GM23248 (cell line): ENCODE measurements at places on chromosomes 13 and 19. TPM values are rescaled to one million over a fixed set of nuclear protein-coding genes. Genes with fewer than 3 reads are reported as not detected.

Gene IGFL3
- total RNA-seq = not detected in 2 replicates

Gene SRRM5
- total RNA-seq = not detected in 2 replicates

Gene IZUMO2
- total RNA-seq = not detected in 2 replicates

Gene C2CD4C
- 0.32 TPM in 1 of 2 replicates, not detected in the other for total RNA-seq

Gene HPN
- total RNA-seq = not detected in 2 replicates

Gene TLE2
- total RNA-seq = 4.3 and 10.1 TPM in 2 replicates

Gene KLK12
- total RNA-seq = not detected in 2 replicates

Gene KLK2
- not detected in 2 replicates for total RNA-seq

Gene CATSPERD
- total RNA-seq = 0.22 TPM in 1 of 2 replicates, not detected in the other

- DNase-seq = peak; percentile 55
These were observed 17.5 kb downstream of the MIPEP start for GRCh38 chr13:23871616-23872220.

- DNase-seq = no peak
These were observed 257.3 kb downstream of the GPC5 start for GRCh38 chr13:91655731-91656130.

DNA sequence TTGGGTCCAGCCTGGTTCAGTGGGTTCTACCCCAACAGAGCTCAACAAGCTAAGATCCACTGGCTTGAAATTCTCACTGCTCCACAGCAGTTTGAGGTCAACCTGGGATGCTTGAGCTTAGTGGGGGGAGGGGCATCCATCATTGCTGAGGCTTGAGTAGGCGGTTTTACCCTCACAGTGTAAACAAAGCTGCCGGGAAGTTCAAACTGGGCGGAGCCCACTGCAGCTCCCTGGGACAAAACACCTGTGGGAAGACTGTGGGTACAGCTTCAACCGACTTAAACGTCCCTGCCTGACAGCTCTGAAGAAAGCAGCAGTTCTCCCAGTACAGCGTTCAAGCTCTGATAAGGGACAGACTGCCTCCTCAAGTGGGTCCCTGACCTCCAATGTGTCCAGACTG, 1161.9 kb downstream of the UQCRFS1 start:
- no peak for DNase-seq

DNA sequence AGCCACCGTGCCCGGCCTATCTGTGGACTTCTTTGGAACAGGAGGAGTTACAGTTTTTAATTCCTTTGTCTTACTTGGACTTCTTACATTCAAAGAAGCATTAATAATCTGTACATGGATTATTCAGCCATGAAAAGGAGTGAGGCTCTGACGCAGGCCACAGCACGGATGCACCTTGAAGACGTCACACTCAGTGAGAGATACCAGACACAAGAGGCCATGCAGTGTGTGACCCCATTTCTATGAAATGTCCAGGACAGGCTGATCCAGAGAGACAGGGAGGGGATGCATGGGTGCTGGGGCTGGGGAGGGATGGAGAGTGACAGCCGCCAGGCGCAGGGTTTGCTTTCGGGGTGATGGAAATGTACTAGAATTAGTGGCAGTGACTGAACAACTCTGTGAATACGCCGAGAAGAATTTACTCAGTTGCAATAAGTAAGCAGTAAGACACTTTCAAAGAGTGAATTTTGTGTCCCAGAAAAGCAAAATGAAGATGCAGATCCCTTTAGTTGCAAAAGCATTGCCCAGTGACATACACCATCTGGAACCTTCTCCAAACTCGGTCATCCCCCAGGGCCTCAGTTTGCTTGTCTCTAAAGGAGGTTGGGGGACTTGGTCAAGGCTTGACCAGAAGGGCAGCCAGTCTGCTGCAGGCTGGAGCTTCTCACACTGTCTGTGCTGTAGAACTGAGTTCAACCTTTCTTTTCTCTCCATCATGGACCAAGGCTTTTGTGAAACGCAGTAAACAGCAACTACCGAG, 25.3 kb downstream of the PIP5K1C start:
- DNase-seq = no peak

- peak; percentile 91 for DNase-seq
These were observed 77.8 kb upstream of the RFC3 start for GRCh38 chr13:33740134-33740538.

- peak; percentile 44 for DNase-seq
These were observed 990 bp downstream of the MYO9B start for GRCh38 chr19:17076543-17076991.

DNA sequence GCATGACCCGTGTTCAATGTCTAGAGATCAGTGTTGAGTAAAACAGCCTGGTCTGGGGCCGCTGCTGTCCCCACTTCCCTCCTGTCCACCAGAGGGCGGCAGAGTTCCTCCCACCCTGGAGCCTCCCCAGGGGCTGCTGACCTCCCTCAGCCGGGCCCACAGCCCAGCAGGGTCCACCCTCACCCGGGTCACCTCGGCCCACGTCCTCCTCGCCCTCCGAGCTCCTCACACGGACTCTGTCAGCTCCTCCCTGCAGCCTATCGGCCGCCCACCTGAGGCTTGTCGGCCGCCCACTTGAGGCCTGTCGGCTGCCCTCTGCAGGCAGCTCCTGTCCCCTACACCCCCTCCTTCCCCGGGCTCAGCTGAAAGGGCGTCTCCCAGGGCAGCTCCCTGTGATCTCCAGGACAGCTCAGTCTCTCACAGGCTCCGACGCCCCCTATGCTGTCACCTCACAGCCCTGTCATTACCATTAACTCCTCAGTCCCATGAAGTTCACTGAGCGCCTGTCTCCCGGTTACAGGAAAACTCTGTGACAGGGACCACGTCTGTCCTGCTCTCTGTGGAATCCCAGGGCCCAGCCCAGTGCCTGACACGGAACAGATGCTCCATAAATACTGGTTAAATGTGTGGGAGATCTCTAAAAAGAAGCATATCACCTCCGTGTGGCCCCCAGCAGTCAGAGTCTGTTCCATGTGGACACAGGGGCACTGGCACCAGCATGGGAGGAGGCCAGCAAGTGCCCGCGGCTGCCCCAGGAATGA, 1.5 kb upstream of the CEACAM5 start:
- peak; percentile 50 for DNase-seq

GRCh38 chr19:35399948-35400772, 29.3 kb downstream of the GPR42 start:
- no peak for DNase-seq

- no peak for DNase-seq
These were observed 21.1 kb downstream of the FAM187B start for GRCh38 chr19:35207391-35207871.

GRCh38 chr13:38528986-38529385, 157.9 kb upstream of the FREM2 start:
- DNase-seq = peak; percentile 6

DNA sequence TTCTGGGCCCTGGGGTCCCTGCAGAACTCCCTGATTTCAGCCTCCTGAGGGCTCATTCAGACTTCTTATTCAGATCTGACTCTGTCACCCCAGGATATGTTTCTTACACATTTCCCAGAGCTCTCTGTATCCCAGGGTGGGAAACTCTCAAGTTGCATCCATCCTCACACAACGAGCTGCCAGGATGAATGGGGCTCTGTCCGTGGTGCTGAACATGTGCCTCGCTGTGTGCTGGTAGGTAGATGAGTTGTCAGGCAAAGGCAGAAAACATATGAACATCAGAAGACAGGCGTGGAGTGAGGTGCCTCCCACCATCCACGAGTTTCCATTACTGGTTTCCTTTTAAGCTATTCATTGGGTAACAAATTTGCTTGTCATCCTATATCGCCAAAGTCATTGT, 11.4 kb upstream of the IGFL1 start:
- peak; percentile 36 for DNase-seq

GRCh38 chr19:41925208-41926003, 2.8 kb downstream of the ERFL start:
- DNase-seq = no peak

DNA sequence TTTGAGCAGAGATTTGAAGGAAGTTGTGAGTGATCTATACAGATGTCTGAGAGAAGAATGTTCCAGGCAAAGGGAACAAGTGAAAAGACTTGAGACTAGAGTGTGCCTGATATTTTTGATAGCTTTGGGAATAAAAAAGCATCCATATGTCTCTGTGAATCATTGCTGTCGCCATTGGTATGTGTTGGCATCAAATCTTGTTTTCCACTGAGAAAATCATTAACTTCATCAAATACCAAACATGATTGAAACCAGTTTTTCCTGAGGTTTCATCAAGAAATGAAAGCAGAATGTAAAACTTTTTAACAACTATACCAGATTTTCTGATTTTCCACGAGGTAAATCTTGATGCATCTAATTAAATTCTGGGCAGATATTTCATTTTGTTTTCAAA, 862.6 kb downstream of the DIAPH3 start:
- DNase-seq = no peak

- DNase-seq = no peak
These were observed 8.2 kb downstream of the SMIM24 start for GRCh38 chr19:3471954-3472655.

DNA sequence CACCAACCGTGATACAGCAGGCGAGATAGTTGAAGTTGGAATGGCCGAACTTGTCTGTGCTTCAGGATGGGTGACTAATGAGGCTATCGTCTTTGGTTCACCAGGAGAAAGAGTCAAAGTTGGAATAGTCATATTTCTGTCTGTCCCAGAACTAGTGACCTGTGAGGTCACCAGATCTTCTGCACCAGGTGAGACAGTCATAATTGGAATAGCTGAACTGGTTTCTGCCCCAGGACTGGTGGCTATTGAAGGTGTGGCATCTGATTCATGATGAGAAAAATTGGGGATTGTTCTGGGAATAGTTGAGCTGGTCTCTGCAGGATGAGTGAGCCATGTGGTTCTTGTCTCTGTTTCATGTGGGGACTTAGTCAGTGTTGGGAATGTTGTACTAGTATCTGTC, 71.6 kb downstream of the MUC16 start:
- no peak for DNase-seq

- peak; percentile 70 for DNase-seq
These were observed 220.3 kb downstream of the KLF12 start for GRCh38 chr13:73913751-73914518.

DNA sequence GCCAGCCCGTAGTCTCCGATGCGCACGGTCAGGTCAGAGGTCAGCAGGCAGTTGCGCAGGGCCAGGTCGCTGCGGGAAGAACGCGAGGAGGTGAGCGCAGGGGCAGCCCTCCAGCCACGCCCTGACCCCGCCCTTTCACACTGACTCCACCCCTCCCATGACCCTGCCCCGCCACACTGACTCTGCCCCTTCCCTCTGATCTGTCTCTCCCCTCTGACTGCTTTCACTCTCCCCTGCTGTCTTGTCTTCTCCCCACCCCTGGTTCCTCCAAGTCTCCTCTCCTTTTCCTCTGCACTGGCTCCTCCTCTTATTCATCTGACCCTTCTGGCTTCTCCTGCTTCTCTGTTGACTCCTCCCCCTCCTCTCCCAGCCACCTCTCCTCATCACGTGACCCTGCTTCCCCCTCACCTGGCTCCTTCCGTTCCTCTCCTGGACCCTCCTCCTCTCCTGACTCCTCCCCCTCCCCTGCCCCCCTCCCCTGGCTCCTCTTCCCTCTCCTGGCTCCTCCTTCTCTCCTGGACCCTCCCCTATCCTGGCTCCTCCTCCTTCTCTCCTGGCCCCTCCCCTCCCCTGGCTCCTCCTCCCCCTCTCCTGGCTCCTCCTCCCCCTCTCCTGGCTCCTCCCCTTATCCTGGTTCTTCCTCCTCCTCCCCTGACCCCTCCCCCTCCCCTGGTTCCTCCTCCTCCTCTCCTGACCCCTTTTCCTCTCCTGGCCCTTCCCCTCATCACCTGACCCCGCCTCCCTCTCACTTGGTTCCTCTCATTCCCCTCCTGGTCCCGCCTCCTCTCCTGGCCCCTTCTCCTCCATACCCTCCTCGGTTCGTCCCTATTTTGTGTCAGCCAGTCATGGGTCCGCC, 9.9 kb downstream of the LMTK3 start:
- DNase-seq = peak; percentile 52
